ENCODE measurements at places on chromosomes 6 and 20.

DNA sequence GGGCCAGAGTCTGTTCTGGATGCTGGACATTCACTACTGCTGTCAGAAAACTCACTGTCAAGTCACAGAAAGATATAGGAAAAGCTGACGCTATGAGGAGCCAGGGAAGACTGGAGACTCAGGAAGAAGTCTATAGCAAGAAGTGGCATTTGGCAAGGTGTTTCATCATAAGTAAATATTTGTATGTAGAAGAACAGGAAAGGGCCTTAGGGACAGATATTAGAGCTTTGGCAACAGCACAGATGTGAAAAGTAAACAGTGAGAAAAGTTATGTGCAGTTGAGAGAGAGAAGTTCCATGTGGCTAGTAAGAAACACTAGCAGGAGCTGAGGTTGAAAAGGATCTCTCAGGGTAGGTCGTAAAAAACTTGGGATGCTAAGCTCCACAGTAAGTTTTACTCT lies 868.9 kb downstream of the PHF3 start:
- no peak for DNase-seq

GRCh38 chr20:60137657-60138245 lies 179.5 kb downstream of the CDH26 start:
- peak; percentile 61 for DNase-seq

- DNase-seq: no peak
Observed at GRCh38 chr6:35058865-35059522, 82.1 kb downstream of the TCP11 start.

DNA sequence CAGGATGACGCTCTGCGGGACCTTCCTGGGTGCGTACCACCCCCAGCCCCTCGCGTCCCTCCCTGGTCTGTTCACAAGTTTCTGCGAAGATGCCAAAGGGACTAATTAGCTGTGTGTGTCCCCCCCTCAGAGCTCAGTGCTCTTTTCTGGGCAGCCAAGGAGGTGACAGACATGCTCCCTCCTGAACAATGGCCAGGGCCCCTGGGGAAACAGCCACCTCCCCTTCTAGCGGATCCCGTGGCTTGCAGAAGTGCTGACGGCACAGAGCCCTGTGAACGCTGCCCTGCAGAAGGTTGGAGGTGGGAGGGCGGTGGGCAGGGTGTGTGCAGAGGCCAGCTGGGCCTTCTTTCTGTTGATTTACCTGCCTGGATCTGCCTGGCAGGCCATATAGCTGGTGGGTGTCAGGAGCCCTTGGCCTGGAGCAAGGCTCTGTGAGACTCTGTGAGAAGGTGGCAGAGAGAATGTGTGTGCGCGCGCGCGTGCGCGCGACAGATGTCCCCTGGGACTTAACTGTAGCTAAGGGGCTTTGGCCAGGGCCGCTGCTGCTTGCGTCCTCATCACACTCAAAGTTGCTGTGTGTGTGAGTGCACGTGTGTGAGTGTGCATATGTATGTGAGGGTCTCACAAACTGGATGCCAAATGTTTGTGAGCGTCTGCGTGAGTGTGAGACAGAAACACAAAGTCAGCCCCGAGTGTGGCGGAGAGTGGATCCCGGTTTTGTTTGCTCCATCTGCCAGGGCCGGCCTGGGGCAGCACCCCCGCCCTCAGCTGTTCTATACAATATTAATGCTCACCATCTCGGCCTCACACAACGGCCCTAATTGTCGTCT lies 3.5 kb upstream of the MYT1 start:
- no peak for DNase-seq

- no peak for DNase-seq
Observed at GRCh38 chr20:46670228-46670584, 18.9 kb upstream of the SLC13A3 start.

DNA sequence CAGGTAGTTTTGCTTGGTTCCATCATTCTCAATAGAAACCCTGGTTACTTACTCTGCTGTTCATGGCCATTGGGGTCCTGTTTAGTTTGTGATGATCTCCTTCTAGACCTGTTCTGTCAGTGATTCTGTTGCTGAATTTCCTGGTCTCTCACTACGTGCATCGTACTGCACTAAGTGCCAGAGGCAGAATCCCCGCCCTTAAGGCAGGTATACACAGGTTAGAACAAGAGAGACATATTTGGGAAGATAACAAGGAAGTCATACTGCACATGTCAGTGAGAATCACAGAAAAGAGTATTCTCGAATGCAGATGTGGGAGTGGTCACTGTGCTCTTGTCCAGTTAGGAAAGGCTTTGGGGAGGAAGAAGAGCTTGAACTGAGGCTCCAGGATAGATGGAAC lies 148.1 kb upstream of the MYLIP start:
- DNase-seq: no peak

GRCh38 chr6:44076356-44077213 lies 50.7 kb downstream of the MRPL14 start:
- DNase-seq: no peak

GRCh38 chr20:63295422-63295821 lies 2.4 kb downstream of the COL20A1 start:
- no peak for DNase-seq

GRCh38 chr20:32289661-32290431 lies 12.4 kb downstream of the KIF3B start:
- no peak for DNase-seq

DNA sequence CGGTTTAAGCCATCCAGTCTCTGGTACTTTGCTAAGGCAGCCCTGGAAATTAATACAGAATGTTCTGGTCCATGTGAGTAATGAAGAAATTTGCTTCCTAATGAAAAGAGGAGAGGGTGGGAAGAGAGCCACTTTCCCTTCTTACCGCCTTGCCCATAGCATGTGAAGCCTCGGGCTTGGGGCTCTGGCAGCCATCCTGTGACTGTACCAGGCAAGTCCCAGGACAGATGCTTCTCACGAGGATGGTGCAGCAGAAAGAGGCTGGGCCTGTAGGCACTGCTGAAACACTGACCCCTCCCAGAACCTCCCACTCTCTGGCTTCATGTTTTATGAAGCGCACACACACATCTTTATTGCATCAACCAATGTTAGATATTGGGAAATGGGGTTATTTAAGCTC lies 74.8 kb downstream of the IYD start:
- no peak for DNase-seq

DNA sequence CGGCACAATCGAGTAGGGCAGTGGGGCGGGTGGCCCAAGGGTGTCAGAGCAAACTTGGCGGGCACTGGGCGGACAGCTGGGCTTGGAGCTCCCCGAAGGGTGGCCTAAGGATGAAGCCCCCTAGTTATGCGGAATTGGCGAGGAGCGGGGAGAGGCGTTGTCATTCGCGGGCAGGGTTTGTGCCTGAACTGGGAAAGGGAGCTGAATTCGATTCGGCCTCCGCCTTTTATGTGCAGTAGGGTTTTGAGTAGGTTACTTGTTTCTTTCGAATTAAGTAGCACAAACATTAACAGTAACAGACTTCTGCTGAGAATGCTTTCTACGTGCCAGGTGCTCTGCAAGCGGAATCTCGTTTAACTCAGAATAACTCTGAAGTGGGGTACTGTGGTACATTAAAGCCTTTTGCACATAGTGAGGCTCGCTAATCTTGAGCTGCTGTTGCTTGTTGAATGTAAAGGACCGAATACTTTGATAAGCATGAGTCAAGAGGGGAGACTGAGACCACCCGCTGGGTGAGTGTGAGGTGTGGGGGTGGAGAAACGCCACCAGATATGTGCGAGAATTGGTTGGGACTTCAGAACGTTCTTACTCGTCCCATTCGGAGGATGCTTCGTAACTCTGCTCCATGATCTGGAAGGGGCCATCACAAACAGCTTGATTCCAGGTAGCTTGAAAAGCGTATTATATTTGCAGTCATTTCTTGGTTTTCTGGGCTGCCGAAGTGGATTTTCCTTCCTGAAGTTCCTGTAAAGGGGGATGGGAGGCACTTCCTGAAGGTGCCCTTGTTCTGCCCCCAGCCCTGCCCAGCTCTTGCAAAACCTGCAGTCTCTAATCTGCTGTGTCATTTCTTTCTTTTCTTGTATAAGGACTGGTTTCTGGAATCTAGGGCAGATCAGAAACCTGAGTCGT lies 833 bp downstream of the RAB5IF start:
- DNase-seq: peak; percentile 24

DNA sequence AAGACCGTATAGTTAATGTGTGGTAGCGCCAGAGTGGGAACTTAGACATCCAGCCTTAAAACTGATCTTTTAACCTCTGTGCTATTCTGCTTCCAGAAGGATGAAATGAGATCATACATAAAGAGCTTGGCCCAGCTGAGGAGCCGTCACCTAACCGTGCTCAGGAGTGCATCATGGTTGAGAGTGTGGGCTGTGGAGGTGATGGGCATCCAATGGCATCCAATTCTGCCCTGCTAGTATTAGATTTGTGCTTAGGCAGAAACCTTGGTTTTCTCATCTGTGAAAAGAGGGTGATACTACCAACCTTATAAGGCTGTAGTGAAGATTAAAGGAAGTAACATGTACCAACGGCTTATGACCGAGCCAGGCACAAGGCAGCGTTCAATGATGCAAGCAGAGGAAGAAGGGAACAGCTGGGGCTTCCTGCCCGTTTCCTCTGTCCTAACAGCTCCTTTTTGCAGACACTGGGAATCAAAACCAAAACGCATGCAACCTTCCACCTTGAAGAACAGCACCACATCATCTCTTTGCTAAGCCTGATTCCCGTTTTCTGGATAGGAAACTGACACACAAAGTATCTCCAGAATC lies 1.3 kb downstream of the SLC22A16 start:
- no peak for DNase-seq

- DNase-seq: no peak
Observed at GRCh38 chr6:80437801-80438200, 331.3 kb downstream of the BCKDHB start.

DNA sequence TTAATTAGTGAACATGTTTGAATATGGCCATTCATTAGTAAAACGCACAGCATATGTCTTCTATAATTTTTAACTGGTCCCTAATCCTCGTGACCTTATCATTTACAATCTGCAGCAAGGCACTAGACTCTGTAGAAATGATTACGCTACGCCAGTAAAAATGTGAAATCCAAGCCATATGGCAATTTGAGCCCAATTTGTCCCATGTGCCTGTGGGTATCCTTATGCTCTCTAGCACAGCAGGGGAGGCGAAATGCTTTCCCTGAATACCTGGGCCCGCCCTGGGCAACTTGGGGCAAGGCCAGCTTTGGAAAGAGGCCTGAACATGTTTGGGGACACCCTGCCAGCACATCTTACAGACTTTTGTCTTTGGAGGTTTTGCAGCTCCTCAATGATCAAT lies 122.7 kb upstream of the AGPAT4 start:
- no peak for DNase-seq

GRCh38 chr6:137043710-137044365 lies 927 bp downstream of the IL20RA start:
- DNase-seq: no peak

DNA sequence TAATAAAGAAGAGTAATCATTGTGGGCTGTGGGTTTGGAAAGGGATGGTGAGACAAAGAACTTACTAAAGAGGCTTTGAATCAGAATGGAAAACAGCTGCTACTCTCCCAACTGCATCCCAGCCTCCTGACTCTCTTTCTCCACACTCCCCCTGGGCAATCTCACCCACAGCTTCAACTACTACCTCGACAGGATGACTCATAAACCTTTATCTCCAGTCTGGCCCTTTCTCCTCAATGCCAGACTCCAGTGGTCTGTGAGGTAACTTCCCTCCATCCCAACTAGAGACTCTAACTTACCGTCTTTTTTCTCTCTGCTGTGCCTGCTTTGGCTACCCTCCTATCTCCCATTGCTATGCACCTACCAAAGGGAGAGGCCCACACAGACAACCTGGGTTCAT lies 135.3 kb upstream of the RREB1 start:
- DNase-seq: no peak

DNA sequence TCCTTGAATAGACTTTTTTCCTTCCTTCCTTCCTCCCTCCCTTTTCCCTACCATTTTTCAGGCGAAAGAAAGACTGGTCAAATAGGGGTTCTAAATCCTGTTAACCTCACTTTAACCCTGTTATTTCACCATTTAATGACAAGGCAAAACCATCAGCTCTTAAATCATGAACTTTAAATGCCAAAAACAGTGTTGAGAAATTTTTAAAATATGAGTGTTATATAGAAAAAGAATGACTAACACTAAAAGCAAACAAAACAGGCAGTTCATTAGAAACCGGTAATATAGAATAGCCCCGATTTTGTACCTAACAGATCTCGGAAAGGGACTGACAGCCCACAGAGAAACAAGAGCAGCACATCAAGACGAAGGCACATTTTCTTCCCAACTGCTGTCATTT lies 57.4 kb upstream of the CEP85L start:
- DNase-seq: no peak

DNA sequence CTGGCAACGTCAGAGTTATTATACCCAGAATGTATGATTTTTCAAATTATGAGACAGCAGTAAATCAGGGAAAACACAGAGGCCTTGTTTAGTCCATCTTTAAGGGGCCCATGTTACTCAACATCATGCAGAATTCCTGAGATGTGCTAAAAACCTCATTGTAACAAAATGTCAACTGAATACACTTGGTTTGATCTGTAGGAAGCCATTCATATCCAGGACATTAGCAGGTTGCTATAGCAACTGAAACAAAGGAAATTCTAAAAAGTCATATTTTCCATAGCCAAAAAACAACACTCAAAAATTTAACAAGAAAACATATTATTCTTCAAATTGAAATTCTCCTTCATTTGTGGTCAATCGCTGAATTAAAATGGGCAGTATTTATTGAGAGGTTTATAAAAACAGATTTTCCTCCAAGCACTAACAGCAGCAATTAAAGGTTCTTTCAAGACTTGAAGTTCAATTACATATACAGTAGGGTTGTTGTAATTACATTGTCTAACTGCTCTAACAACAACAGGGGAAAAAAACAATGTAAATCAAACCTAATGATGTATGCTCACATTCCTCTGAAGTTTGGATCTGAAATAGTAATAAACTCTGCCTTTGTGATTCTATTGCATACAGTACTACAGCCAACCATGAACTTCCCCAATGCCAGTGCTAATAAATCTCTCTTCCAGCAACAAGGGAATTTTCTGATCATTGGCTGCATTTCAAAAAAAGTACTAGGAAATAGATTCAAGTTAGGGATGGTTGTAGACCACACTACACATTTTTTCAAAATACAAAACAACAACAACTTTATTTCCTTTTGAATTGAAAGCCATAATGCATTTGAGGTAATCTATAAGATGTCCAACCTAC lies 34.9 kb downstream of the COL12A1 start:
- no peak for DNase-seq

DNA sequence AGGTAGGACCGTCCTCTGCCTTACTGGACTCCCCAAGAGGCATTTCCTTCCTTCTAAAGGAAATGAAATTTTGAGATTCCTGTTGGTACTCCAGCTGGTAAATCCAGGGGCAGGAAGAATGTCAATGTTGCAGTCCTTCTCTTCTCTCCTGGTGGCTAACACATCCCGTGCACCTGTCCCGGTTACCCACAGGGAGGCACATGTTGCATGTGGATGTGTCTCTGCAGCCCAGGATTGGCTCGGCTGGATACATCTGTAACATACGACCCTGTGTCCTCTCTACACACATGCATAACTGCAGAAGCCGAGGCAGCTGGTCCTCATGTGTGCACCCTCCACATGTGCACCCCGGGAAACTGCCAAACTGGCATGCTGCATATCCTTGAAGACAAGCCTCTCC lies 1.3 kb upstream of the LRFN2 start:
- DNase-seq: no peak

GRCh38 chr20:12925210-12925755 lies 83.5 kb upstream of the SPTLC3 start:
- DNase-seq: peak; percentile 38

Measured in activated CD4-positive, alpha-beta T cell treated with anti-CD3 and anti-CD28 coated beads, Interleukin-2, Interleukin-4, amounts not matched to agents 100 ng/mL and 50 ng/mL, durations not matched to agents 16 hours and 8 hours (primary cell).